ENCODE measurements at places on chromosomes 11 and 22. TPM values are rescaled to one million over a fixed set of nuclear protein-coding genes. Genes with fewer than 3 reads are reported as not detected.

GRCh38 chr11:46987183-46987582 lies 50.6 kb downstream of the CSTPP1 start:
- DNase-seq: no peak

Gene FXYD6
- total RNA-seq: 59.0 TPM

Gene MACROD1
- total RNA-seq: 15.8 TPM

- DNase-seq: no peak
These were observed 897.2 kb downstream of the TBC1D22A start for GRCh38 chr22:47659467-47660223.

Gene GRM5
- 0.06 TPM for total RNA-seq
